ENCODE measurements at places on chromosomes 11 and 22.

DNA sequence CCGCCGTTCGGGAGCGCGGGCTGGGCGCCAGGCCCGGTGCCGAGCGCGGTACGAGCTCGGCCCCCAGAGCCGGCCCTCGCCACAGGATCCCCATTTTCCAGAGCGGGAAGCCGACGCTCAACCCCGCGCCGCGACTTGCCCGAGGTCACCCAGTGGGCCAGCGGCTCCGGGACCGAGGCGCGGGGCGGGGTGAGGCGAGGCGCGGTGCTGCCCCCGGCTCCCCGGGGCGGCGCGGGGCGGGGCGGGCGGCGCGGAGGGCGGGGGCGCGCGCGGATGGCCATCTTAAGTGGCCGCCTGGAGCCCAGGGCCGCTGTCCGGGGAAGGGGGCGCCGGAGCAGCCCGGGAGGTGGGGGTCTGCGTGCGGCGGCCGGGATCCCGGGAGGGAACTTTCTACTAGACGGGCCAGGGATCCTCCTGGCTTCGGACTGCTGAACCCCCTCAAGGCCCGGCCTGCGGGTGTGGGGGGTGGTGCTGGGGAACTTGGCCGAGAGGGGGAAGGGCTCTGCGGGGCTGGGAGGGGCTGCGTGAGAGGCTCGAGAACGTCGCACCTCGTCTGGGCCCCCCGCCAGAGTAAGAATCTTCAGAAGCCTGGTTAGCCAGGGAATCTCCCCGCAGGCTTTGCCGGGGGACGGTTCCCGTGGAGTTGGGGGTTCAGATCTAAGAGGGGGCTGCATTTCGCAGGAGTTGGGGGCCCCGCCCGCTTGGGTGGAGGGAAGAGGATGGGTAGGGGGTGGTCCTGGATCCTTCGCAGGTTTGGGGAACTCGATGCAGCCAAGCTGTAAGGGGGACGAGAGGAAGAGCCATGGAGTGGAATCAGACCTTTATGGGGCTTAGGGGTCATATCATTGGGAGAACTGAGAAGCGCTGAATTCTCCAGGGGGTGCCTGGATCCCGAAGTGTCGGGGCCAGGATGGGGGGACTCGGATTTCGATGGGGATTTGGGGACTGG is 678 bp upstream of the INPPL1 start:
- DNase-seq, result peak; percentile 61

DNA sequence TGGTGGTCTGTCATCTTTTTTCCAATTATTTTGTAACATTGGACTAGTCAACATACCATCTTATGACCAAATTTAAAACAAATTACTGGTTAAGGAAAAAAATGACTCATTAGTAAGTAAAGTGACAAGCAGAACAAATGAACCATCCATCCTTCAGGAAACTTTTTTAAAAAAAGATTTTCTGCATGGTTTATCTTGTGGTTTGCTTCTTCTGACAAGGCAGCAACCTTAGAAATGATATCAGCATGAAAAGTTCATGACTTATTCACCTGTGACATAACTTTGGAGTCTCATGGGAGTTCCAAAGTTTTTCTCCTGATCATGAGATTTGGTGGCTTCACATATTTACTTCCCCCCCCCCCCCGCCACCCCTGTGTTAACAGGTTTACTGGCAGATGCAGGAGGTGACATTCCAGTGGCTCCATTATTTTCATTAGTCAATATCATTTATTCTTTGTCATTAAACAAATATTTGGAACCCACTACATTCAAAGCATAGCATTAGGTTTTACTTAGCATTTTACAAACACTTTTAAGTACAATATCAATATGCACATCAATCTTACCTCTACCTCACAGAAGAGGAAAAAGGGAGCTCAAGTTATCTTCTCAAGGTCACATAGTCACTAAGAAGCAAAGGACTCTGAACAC is 40.7 kb downstream of the DCUN1D5 start:
- no peak for DNase-seq

DNA sequence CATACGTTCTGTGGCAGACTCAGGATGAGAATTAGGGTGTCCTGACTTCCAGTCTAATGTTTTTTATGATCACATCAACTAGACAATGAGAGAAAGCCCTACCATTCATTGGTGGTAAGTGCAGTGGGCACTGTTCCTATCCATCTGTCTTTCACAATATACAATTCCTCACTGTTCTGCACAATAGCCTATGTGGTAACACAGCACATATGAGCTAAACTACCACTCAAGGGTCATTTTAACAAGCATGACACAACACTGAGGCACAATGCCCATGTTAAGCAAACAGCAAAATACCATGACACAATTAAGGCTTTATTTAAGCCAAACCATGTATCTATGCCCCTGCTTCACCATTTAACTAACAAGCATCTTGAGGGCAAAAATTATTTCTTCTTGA is 52.3 kb downstream of the SIK3 start:
- DNase-seq, result no peak

- DNase-seq, result no peak
These were observed 23.5 kb downstream of the PKNOX2 start for GRCh38 chr11:125188021-125188420.

- DNase-seq, result no peak
These were observed 131.3 kb downstream of the AASDHPPT start for GRCh38 chr11:106208760-106209159.

DNA sequence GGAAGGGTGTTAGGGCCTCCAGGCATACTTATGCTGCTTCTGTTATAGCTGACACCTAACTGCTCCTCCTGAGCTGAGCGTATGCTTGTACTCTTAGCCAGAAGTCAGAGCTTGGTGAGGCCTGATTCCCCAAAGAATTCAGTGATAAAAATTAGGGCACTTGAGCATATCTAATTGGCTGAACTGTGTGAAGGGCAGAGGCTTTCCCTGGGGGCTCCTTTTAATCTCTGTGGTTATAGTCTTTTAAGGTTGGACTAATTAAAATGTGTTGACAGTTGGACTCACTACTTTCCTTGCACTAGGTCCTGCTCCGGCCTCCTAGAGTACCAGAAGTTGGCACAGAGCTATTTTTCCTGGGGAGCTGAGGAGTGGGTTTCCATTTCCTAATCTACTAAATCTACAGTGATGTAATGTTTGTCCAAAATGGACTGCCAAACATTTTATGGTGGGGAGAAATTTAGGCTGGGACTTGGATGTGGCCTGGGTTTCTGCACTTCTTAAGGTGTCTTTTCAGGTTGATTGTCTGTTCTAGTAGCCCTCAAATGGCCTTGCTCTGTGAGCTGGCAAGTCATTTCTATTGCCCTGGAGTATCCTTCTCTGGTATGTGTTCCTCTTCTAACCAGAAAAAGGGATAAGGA is 18.4 kb downstream of the STIM1 start:
- DNase-seq, result no peak

- no peak for DNase-seq
These were observed 9.4 kb upstream of the CASP12 start for GRCh38 chr11:104907521-104908185.

DNA sequence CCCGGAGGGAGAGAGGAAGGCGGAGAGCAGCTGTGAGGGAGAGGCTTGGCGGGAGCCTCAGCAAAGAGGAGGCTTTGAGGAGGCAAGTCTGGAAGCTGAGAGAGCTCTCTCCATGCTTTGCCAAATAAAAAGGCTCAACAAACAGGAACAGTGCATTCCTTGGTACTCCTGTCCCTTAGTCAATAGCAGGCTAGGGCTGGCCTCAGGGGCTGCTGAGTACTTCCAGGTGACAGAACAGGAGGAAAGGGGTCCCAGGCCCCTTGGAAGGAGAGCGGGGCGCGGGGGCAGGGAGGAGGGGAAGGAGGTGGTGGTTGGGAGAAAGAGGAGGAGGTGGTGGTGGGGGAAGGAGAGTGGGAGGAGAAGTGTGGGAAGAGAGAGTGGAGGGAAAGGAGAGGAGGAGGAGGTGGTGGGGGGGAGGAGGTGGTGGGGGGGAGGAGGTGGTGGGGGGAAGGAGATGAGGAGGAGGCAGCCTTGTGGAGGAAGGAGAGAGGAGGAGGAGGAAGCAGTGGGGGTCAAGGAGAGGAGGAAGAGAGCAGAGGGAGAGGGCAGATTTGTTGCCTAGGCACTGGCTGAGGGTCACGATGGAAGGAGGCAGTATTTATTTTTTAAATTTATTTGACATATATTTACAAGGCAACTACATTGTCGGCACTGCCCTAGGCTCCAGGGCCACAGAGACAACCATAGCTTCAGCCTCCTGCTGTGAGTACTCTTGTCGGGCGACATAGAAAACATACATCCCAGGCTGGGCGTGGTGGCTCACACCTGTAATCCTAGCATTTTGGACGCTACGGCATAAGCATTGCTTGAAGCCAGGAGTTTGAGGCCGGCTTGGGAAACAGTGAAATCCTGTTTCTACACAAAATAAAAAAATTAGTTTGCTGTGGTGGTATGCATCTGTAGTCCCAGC is 74.2 kb upstream of the ZBED5 start:
- no peak for DNase-seq

DNA sequence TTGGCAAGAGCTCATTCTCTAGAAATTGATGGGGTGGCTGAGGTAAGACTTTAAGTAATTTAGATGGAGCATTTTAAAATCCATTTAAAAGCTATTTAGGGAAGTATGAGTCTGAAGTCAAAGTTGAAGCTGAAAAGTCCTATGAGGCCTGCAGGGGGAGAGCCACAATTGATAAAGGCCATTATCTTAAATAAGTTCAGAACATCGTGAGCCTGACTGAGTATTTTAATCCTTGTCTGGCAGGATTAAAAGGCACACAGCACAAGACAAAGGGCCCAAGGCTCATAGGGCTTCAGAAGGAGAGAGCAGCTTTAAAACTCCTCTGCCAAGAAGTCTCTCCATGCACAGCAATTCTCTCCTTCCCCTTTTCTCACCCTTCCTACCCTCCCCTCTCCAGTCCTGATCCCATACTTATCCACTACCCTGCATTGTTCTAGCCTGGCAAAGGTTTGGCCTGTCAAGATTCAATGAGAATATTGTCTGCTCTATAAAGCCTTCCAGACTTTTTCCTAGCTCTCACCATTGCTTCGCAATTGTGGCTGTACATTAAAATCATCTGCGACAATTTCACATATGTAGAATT is 1312.9 kb downstream of the FAM181B start:
- no peak for DNase-seq

DNA sequence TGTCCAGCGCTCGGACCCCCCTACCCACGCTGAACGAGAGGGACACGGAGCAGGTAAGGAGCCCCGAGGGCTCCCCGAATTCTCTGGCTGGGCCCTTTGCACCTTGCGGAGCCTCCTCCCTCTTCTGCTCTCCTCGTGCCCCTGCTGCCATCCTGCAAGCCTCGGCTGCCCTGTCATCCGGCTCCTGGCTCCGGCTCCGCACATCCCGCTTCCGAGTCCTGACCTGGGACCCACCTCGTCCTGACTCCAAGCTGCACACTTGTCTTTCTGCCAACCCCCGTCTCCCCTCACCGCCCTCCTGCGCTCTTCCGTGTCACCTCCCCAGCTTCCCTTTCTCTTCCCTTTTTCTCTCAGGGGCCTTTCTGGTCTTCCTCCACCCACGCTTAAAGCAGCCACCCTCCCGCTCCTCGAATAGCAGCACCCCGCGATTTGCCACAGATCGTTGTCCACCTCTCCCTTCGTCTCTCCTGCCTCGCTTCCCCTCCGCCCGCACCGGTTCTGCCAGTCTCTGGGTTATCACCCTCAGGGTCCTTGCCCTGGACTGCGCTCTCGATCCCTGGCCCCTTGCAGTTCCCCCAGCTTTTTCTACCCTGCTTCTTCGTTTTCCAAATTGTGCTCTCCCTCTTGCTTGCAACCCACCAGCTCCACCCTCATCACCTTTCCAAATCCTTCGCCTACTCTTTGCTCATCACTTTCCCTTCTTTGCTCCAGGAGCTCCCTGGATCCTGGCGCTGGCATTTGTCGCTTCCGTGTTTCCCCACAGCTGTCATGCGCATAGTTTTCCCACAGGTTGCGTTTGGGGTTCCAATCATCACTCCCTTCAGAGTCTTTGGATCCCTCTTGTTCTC is 822 bp downstream of the MARK2 start:
- no peak for DNase-seq

DNA sequence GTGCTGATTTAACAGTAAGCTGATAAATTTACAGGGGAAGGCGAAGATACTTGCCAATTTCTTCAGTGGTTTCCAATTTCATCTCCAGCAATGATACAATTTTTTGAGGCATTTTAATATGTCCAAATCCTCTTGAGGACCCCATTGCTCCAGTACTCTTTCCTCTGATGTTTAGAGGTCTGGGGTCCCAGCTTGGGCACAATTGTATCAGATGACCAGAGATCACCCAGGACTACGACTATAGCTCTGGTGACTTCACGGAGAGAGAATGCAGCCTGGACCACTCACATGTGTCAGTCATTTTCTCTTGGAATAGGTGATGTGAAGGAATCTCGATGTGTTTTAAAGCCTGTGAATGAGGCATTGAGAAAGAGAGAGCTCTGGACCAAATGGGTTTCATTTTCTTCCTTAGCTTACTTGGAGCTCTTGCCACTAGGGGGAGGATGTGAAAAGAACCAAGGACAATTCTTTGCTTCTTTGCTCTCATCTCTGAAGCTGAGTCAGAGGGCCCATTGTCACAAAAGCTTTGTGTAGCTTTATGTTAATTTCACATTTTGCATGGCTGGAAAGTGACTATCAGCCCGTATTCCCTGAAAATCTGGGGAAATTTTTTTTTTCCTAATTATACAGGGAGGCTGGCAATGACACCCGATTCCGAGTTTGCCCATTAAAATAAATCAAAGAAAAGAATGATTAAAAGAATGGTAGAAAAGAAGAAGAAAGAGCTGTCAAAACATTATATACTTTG is 6.7 kb upstream of the CCDC90B start:
- DNase-seq, result peak; percentile 61

GRCh38 chr11:87141980-87142514 is 104.3 kb downstream of the TMEM135 start:
- DNase-seq, result no peak

- no peak for DNase-seq
These were observed 524 bp upstream of the SLC25A17 start for GRCh38 chr22:40819599-40820140.

DNA sequence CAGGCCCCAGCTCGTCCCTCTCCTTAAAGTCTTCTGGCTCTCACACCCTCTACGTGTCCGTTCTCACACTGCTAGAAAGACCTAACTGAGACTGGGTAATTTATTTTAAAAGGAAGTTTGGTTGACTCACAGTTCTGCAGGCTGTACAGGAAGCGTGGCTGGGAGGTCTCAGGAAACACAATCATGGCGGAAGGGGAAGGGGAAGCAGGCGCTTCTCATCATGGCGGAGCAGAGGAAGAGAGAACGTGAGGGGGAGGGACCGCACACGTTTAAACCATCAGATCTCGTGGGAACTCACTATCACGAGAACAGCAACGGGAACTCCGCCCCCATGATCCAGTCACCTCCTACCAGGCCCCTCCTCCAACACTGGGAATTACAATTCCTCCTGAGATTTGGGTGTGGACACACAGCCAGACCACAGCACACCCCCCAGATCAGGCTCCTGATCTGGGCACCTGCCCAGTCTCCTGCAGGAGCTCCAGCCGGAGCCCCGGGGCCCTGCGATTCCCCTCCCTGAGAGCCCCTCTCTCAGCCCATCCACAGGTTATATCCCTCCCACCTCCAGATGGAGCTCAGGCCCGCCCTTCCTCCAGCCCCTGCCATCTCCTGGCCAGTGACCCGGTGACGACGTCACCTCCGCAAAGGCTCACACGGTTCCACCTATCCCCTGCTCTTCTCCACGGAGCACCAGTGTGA is 170.2 kb downstream of the BRD1 start:
- DNase-seq, result peak; percentile 91
